ENCODE measurements at places on chromosomes 5 and 9.

- no peak for DNase-seq
These were observed 102.5 kb upstream of the SH3GL2 start for GRCh38 chr9:17476401-17476800.

GRCh38 chr9:107554636-107555035, 65.1 kb upstream of the KLF4 start:
- DNase-seq, result no peak

GRCh38 chr9:76112151-76112550, 221.7 kb downstream of the PCSK5 start:
- no peak for DNase-seq

GRCh38 chr5:154676508-154676907, 78.7 kb upstream of the LARP1 start:
- no peak for DNase-seq

DNA sequence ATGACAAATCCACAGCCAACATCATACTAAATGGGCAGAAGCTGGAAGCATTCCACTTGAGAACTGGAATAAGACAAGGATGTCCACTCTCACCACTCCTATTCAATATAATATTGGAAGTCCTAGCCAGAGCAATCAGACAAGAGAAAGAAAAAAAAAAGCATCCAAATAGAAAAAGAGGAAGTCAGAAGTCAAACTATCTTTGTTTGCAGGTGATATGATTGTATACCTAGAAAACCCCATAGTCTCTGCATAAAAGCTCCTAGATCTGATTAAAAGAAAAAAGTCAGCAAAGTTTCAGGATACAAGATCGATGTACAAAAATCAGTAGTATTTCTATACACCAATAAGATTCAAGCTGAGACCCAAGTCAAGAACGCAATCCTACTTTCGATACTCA, 66.1 kb downstream of the OSMR start:
- no peak for DNase-seq

DNA sequence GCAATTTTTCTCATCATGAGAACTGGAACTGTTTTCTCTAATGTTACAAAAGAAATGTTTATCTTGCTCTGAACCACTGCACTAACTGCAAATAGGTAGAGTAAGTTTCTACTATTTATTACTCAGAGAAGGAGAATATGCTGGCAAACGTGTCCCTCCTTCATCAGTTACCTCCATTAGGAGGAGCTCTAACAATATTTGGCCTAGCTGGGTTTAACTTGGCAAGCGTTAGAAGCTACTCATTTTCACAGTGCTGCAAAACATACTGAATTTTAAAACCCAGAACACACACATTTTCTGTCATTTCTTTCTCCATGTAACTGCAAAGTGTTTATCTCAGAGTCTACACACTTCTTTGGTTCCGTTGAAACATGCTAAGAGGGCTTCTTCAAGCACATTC, 101.0 kb upstream of the GABRG2 start:
- DNase-seq, result peak; percentile 15

GRCh38 chr5:107517185-107518033, 153.3 kb downstream of the EFNA5 start:
- no peak for DNase-seq

GRCh38 chr5:88940713-88941112, 57.7 kb upstream of the MEF2C start:
- no peak for DNase-seq

DNA sequence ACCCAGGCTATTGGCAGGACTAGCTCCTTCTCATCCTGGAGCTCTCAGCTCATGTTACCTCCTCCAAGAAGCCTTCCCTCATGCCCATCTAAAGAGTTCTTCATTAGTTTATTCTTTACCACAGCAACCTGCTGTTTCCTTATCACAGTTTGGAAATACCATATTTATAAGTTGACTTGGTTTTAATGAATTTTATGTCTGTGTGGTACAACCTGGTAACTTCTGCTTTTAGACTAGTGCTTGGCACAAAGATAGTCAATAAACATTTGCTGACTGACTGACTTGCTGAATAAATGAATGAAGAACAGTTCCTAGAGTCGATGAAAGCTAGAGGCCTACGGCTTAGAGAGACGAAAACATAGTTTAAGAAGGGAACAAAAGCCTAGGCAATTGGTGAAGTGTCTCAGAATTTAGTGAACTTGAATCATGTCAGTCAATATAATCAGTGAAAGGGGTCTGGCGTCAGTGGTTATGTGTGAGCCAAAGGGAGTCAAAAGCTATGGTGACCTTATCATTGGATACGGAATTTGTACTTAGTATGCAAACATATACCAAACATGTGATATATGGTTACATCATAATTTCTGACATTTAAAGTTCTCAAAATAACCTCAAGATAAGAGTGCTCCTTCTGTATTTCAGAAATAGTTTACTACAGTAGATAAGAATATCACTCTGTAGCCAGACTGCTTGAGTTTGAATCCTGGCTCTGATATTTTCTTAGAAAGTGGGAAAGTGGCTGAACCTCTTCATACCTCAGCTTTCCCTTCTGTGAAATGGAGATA, 239.5 kb downstream of the MCTP1 start:
- no peak for DNase-seq

GRCh38 chr5:93022211-93022610, 558.8 kb downstream of the NR2F1-AS1 start:
- DNase-seq, result no peak

- DNase-seq, result no peak
These were observed 17.3 kb upstream of the IGFBPL1 start for GRCh38 chr9:38441347-38442085.

DNA sequence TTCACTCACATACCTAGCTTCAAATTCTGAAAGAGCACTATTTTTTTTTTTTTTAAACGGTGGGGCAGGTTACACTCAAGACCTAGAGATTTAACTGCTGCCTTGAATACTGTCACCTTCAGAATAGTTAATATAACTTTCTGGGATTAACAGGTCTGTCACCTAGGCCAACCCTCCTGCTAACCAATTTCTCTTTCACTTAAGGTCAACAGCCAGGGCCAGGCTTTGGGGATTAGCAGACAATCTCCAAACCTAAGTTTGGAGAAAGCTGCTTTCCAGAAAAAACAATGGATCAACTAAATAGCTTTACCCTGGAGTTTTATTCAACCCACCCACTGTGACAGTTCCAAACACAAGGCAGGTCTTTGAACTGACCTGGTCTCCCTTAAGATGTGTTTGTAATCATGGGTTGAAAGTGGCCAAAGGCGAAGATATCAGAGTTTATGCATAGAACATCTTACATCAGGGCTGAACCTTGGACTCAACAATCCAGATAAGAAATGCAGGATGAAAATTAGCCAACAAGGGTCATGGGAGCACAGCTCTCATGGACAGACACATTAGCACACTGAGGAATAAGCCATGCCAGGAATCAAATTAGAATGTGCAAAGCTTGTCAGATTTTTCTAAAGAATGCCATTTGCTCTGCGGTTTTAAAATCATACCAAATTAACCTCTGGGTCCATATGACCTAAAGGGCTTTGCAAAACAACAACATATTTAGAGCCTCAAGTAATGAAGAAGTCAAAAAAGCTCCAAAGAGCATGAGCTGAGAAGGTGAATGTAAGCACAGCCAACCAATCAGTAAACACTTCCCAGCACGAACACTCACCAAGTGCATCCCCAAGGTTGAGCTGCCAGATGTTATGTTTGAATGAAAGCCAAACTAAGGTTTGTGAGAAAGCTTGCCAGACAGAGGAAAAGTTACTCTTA, 538.5 kb upstream of the DMAC1 start:
- DNase-seq, result no peak

- no peak for DNase-seq
These were observed 155.0 kb upstream of the TSLP start for GRCh38 chr5:110916381-110917049.

Measured in NCI-H1105 (cell line).